ENCODE measurements at places on chromosomes 3 and 15.

- DNase-seq: no peak
Observed at GRCh38 chr3:14343338-14344112, 58.9 kb upstream of the SLC6A6 start.

DNA sequence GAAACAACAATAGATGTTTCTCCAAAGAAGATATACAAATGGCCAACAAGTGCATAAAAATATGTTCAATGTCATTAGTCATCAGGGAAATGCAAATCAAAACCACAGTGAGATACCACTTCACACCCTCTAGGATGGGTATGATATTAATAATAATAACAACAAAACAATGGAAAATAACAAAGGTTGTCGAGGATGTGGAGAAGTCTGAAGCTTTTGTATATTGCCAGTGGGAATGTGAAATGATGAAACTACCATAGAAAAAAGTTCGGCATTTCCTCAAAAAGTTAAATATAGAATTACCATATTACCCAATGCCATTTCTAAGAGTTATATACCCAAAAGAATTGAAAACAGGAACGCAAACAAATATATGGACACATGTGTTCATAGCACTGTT is 10.8 kb downstream of the BHLHE40 start:
- DNase-seq: no peak

GRCh38 chr15:29208352-29208751 is 61.3 kb downstream of the NSMCE3 start:
- no peak for DNase-seq

DNA sequence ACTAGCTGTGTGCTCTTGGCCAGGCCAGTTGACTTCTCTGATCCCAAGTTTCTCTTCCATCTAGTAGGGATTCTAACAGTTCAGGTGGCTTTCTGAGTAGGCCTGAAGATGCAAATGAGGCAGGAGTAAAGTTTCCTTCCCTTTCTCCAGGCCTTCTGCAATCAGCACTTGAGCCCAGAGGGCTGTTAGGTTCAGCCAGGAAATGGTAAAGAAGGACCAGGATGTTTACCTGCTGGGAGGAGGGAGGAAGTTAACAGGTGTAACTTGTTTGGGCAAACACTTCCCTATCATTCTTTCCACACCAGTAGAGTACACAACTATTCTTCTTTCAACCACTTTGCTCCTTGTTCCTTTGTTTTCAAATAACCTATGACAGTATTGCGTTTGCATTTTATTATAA is 13.3 kb upstream of the TNFSF10 start:
- no peak for DNase-seq

DNA sequence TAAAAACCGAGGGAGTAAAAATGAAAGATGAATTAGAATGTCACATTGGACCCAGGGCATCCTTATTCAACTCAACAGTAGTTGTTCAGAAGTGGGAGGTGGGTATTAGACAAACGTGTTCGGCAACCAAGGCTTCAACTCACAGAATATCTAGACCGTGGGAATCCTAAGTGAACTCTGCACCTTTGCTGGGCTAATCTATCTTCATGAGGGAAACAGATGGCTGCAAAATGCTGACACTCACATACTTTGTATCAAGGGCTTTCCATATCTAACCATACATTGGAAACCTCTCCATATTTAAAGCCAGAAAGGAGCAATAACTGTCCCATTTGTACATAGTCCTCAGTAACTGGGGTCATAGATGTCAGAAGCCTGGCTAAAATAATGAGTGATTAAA is 20.9 kb downstream of the PLSCR1 start:
- no peak for DNase-seq

GRCh38 chr3:25911525-25912295 is 121.8 kb downstream of the OXSM start:
- DNase-seq: no peak

GRCh38 chr3:170410428-170411029 is 8.1 kb upstream of the CLDN11 start:
- DNase-seq: no peak

DNA sequence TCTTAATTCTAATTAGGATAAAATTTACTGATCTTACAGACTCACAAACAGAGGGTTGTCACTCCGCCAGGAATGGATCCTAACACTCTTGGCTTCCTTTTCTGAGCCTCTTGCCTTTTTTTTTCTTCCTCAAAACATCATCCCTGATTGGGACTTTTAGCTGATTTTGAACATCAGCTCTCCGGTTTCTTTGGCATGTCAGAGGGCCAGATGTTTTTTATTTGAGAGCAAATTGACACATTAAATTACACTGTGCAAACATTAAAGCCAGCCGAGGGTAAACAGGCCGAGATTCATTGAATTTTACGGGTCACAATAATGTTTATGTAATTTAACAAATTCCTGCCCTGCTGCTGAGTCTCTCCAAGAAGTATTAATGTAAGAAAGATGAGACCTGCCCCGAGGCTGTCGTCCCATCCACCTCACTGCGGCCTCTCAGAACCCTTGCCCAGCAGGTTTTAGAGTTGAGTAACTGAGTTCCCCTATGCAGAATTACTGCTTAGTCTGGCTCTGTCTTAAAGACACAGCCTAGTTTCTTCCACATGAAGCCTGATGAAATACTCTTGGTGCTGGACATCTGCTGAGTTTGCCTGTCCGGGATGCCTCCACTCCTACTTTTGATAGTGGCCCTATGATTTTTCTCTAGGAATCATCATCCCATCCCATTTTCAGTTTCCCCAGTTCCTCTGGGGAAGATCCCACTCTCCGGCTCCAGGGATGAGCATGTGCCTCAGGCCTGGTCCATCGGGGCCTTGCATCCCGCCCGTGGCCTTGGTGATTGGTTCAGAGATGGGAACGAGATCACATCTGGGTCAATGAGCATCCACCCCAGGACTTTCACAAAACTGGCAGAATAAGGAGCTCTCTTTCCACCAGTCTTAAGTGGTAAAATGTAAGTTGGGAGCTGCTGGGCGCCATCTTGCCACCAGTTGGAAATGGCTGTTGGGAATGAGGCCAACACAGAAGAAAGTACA is 226.6 kb upstream of the TLE3 start:
- DNase-seq: no peak

DNA sequence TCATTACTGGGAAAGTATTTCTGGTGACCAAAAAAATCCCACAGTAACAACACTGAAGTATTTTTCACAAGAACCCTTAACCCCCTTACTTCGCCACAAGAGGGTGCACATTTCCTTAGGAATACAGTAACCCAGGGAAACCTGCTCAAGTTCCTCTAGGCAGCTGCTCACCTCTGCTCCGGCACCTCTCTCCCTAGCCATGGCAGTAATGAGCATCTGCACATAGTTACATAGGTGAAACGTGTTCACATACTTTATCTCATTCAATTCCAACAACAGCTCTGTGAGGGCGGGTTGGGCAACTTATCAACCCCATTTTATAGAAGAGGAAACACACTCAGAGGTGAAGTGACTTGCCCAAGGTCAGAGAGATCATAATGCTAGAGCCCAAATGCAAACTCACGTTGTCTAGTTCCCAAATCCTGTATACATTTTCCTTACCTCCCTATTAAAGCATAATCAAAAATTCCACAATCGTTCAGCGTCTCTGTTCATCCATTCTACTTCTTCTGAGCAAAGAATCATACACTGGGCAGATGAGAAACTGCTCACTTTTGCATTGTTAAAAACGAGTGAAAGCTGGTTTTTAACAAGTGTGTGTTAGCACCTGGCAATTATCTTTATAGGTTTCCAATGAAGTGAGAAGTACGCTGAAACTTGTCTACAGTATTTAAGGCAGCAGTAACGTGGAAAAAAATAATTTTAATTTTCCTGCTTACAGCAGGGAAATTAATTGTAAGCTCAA is 90.7 kb downstream of the IGF2BP2 start:
- peak; percentile 37 for DNase-seq

DNA sequence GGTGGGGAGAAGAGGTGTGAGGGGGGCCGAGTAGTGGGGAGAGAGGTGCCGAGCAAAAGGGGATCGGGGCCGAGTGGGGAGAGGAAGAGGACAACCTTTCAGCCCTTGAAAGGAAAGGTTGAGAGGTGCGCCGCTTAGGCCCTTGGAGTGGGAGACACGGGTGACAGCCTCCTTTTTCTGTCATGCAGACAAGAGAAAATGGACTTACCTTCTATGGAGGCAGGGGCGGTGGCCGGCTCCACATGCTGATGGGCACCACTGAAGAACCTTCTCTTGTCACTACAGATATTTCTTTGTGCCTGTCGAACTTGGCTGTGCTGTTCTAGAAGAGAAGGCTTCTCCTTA is 421 bp downstream of the KLHL18 start:
- DNase-seq: peak; percentile 17

- no peak for DNase-seq
Observed at GRCh38 chr15:88342666-88343065, 86.1 kb upstream of the NTRK3 start.

DNA sequence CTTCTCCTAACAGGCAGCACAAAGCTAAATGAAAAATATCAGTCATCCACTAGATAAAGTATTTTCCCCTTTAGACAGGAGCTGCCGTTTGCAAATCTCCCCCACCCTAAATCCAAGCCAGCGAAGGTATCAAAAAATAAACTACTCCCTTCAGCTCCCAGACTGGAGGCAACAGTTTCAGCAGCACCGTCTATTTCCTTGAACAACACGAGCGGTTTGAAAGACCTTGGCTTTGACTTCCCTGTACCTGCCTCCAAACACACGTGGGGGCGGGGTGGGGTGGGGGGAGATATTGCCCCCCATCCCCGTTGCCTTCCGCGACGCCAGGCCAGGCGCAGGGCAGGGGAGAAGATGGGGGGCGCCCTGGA is 832 bp upstream of the CACNA1D start:
- DNase-seq: no peak

GRCh38 chr15:72682772-72683171 is 3.2 kb downstream of the HIGD2B start:
- no peak for DNase-seq

DNA sequence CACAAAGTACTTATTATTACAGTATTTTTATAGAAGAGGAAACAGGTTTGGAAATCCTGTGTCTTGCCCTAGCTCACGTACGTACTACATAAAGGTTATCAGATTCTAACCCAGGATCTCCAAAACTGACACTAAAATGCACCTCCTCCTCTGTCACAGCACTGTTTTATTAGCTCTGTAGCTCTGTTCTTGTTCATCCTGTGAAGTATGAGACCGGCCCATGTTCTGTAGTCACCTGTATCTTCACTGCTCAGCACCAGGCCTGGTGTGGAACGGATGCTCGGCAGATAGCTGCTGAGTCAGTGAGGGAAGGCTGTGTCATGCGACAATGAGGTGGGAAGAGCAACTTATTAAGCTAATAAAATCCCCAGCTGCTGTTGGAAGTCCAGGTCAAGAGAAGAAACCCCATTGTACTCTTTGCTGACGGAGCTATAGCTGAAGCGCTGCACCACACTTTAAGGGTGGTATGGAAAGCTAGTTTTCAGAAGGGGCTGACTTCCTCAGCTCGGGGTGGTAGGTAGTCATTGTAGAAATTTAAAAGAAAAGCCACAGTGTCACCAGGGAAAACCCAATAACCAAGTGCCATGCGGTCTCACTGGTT is 22.8 kb downstream of the BCL2A1 start:
- no peak for DNase-seq

DNA sequence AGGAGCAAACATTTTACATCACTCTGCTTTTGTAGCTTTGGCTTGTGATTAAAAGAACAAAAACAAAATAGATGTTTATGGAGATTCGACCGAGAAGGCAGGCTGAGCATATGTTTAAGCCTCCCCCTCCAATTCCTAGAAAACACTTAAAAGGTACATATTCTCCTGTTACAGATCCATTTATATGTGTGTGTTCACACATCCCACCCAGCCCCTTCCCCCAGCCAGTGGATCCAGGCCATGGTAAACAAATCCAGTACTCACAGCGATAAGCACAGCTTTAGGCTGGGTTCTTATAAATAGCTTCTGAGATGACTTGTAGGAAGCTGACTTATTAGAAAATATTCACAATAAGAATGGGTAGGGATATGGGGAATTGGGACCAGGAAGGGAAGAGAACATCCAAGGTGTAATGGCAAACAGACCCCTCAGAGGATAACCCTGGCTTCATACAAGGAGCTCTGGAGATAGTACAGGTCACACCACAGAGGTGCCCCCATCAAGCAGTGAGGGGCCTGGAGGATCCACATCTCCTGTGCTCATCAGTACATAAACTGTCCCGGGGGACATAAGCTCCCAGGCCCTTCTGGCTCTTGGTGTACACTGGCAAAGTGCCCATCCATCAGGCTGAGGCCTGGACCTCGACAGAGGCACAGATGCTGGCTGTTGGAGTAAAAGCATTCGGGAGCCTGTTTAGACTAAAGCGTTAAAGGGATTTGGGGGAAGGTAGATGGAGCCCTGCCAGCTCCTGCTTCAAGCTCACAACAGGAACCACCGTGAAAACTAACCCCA is 70.0 kb upstream of the UBE2E1 start:
- DNase-seq: no peak

DNA sequence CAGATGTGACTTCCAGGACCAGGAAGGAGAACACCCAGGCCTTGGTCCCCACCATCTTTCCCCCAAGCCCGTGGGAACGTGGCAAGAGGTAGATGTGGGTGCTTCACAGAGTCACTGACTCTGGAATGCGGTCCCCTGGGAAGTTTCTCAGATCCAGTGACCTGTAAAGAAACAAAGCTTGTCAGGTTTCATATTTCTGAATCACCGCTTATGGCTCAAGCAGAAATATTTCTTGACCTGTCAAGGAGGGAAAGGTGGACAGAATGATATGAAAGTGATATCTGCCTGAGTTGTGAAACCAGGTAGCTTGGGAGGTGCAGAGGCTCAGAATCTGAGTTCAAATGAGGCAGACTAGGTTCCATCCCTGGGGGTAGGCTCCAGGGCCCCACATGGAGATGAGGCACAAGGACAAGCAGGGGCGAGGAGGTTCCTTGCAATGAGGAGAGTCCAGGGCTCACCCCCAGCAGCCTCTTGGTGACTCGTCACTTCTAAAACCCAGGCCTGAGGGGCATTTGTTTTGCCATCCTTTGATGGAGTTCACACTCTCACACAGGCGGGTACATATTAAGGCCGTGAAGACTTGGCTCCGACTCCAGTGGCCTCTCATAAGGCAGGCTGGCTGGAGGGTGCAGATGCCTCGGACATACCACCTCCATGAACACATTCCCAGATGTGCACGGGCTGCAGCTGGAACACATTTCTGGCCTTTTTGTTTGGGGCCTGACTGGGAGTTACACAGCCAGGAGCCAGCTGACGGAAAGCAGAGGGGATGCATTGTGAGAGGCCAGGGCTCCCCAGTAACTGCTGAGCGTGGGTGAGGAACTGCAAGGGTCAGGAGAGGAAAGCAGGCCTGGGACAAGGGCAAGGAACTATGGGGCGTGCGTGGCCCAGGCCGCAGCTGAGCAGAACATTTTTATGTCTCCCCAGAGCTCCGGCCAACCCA is 1.3 kb downstream of the CILP start:
- DNase-seq: no peak

DNA sequence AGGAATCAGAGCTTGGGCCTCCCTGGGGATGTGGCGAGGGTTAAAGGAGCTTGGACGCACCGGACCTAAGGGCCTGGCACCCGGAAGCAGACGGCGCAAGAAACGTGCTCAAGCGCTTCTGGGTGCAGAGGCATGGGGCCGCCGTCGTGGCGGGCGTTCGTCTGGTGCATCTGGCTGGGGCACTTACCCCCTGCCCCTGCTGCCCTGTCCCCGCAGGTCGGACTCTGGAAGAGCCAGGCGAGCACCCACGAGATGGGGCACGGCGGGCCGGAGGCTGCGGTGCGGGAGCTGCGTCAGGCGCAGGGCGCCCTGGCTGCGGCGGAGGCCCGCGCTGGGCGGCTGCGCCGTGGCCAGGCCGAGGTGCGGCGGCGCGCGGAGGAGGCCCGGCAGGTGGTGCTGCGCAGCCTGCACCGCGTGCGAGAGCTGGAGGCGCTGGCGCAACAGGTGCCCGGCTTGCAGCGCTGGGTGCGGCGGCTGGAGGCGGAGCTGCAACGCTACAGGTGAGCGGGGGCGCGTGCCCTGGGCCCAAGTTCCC is 2.5 kb downstream of the EFCC1 start:
- peak; percentile 33 for DNase-seq

- DNase-seq: no peak
Observed at GRCh38 chr3:135809021-135809634, 156.4 kb upstream of the PPP2R3A start.
